ENCODE measurements at places on chromosomes 1 and 21.

- DNase-seq = no peak
Observed at GRCh38 chr21:46154955-46155513, 345 bp downstream of the FTCD start.

GRCh38 chr1:147560765-147561471, 19.6 kb downstream of the BCL9 start:
- DNase-seq = no peak

- no peak for DNase-seq
Observed at GRCh38 chr1:1130206-1131120, 14.6 kb upstream of the C1orf159 start.

DNA sequence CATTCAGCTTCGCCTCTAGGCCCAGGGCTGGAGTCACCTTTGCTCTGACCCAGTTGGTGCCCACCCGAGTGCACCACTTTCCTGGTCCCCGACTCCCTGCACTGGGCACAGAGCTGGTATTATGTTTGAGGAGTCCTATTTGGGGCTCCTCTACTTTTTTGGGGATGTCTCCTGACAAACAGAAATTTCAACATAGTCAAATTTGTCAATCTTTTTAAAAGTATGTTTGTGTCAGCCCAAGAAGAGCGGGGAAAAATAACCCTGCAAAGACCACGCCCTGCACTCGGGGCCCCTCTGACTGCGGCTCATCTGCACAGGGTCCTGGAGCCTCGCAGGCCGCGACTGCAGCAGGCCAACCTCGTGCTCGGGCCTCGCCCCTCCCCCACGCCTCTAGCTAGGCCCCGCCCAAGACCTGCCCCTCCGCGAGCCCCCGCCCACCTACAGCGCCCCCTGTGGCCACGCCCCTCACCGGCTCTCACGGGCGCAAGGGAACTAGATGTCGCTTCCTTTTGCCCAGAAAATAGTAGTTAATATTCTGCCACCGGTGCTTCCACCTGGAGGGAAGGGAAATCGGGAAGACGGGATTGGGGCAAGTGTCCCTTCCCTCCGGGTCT, 11.4 kb downstream of the FAM229A start:
- no peak for DNase-seq

DNA sequence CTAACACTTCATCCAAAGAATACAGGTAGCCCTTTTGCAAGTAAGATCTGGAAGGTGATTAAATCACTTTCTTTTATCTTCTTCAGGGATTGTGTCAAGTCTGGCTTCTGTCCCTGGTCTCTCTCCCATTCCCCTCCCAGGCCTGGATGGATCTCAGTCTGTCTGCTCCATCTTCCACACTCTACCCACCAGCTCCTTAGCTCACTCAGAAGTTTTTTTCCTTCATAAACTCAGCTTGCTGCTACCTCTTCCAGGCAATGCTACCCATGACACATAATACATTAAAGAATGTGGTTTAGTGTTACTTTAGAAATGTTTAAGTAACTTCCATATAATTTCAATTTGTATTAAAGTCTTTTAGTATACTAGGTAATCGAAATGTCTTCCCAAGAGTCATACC, 133.1 kb downstream of the AKT3 start:
- no peak for DNase-seq

DNA sequence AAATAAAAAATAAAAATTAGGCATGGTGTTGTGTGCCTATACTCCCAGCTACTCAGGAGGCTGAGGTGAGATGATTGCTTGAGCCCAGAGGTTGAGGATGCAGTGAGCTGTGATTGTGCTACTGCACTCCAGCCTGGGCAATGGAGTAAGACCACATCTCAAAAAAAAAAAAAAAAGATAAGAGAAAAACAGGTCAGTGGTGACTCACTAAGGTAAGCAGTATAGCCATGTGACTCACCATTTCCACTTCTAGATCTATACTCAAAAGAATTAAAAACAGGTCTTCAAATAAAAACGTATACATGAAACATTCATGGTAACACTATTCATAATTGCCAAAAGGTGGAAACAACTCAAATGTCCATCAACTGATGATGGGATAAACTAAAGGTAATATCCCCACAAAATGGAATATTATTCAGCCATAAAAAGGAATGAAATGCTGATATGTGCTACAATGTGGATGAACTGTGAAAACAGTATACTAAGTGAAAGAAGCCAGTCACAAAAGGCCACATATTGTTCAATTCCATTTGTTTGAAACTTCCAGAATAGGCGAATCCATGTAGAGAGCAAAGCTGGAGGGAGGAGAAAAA, 75.1 kb downstream of the ZNF281 start:
- DNase-seq = no peak

- DNase-seq = no peak
Observed at GRCh38 chr1:17966341-17966740, 141.3 kb upstream of the IGSF21 start.

GRCh38 chr1:51583532-51583931, 33.4 kb upstream of the OSBPL9 start:
- no peak for DNase-seq

DNA sequence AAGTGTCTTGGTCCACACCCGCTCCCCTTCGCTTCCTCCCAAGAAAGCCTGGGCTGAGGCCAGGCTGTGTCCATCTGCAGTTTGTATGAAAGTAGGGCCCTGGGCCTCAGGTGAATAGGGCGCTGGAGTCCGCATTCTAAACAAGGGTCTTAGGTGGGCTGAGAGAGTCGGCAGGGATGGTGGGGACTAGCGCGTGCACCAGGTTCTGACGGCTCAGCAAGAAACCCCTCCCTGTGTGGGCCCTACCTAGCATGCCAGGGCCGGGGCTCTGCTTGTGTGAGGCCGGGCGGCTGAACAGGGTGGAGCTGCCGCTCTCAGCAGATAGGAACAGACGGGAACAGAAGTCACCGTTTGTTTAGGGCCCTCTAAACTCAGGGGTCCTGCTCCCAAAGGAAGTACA, 1.7 kb downstream of the ACTRT2 start:
- no peak for DNase-seq

DNA sequence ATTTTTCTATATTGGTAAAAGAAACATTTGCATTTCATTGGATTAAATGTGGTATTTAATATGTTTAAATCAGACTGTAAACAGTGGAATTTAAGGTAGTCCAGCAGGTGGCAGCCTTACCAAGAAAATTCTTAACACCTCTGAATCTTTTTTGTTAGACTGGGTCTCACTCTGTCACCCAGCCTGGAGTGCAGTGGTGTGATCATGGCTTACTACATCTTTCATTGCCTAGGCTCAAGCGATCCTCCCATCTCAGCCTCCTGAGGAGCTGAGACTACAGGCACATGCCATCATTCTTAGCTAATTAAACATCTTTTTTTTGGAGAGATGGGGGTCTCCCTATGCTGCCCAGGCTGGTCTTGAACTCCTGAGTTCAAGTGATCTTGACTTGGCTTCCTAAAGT, 98.8 kb downstream of the RABGAP1L start:
- no peak for DNase-seq

GRCh38 chr1:29655145-29655544, 418.8 kb downstream of the PTPRU start:
- no peak for DNase-seq

- DNase-seq = no peak
Observed at GRCh38 chr1:25569597-25570396, 26.4 kb downstream of the LDLRAP1 start.

DNA sequence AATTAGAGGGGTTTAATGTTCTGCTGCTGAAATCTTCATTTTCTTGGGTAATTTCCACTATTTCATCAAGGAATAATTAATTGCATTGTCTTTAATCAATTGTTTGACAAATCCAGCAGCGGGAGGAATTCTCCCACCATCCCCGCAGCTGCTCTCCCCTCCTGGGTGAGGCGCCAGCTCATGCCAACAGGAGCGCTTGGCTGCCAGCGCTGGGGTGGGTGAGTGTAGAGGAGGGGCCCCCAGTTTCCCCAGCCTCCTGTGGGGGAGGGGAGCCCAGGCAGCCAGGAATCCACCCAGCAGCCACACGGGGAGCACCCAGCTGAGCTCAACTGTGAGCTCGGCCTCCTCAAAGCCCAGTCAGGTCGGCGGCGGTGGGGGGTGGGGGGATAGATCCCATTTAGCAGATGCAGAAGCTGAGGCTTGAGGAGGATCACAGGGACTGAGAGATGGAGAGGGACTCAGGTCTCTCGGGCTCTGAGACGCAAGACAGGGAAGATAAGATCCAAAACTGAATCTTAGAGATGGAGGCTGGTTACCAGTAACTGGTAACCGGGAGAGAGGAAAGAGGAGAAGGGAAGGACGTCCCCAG, 46.5 kb downstream of the FOXO6 start:
- no peak for DNase-seq

GRCh38 chr1:30778154-30778978, 20.8 kb upstream of the LAPTM5 start:
- no peak for DNase-seq

DNA sequence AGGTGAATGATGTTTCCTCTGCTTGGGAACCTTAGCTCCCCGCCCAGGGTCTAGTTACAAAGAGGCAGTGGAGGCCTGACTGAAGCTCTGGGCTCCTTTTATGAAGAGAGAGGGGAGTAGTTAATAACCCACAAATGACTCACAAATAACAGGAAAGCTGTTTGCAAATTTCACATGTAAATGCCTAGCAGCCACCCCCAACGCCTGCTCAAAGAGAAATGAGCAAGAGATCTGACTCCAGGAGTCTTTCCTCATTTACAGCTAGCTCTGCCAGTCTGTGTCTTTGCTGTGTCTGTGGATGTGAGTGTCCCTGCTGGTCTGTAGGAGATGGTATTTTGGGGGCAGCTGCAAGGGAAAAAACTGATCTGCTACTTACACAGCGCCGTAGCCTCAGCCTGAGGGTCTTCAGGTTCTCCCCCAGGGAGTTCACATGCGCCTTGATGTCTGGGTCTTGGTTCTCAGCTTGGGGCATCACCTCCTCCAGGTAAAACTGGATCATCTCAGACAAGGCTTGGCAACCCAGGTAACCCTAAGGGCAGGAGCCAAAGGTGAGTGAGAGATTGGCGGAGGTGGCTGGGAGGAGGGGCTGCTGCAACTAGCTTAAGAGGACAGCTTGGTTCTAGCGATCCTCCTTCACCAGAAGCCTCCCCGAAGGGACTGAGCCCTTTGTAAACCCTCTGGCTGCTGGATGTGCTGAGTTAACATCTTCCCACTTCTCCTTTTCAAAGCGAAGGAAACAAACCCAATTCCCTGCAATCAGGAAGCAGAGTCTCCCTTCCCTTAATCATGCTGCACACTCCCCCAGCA, at the start of gene IL19:
Gene IL19, plus strand, starts transcription at position 243 of the 807 bp plus-strand sequence. CDS start 65,890 bp downstream, outside the sequence.
- no peak for DNase-seq

- no peak for DNase-seq
Observed at GRCh38 chr1:16152481-16153087, 3.3 kb downstream of the EPHA2 start.

- no peak for DNase-seq
Observed at GRCh38 chr1:165067829-165068228, 288.7 kb downstream of the LMX1A start.

- DNase-seq = no peak
Observed at GRCh38 chr1:64864018-64864940, 102.1 kb downstream of the JAK1 start.

GRCh38 chr1:103859721-103860120, 110.0 kb downstream of the AMY1C start:
- DNase-seq = no peak

DNA sequence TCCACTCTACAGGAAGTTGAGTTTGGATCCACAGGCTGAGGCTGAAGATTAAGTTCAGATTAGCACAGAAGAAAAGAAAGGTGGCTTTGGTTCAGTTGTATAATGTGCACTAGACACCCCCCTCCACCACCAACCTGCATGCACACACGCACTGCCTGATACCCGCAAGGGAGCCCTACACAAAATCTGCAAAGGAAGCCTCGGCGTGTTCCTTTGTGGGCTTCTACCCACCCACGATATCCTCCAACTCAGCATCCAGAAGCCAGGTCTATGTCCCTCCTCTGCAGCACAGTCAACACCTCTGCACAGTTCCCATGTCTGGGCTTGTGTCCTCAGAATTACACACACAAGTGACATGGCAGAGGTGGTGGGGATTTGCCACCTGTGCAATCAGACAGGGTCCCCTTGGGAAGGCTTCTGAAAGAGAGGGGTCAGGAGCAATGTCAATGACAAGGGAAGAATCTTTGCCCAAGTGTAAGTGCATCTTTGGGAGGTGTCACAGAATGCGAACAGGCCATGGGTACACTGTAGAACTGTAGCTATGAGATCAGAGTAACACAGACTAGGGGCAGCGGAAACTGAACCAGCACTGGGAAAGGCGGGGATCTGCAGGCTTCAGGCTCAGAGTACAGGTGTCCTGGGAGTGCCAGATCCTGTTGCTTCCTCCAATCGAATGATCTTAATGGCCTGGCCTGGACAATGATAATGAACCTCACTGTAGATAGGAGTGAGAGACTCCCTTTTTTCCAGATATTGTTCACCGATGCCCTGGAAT, 148.6 kb upstream of the ETV3 start:
- DNase-seq = no peak

DNA sequence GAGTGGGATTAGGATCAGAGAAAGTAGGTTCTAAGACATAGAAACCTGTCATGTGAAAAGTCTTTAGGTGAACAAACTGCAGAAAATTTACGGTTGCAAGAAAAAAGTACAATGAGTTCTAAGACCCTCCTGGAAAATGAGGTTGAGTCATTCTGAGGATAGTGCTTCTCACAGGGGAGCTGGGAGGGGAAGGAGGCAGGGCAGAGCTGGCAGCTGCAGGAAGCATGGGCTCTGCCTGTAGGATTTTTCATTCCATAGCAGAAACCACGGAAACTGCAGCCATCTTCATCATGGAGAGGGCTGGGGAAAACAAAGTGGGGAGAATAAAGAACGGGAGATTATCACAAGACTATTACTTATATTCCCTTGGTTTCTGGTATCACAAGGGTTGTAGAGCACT, 25.8 kb upstream of the THEM4 start:
- DNase-seq = no peak

GRCh38 chr1:192559115-192560006, 16.2 kb upstream of the RGS1 start:
- peak; percentile 94 for DNase-seq

GRCh38 chr1:43878440-43878839, 55.2 kb upstream of the ARTN start:
- DNase-seq = no peak

- no peak for DNase-seq
Observed at GRCh38 chr1:76572229-76572628, 295.1 kb upstream of the ST6GALNAC5 start.

- no peak for DNase-seq
Observed at GRCh38 chr1:175000697-175001187, 995 bp downstream of the CACYBP start.

DNA sequence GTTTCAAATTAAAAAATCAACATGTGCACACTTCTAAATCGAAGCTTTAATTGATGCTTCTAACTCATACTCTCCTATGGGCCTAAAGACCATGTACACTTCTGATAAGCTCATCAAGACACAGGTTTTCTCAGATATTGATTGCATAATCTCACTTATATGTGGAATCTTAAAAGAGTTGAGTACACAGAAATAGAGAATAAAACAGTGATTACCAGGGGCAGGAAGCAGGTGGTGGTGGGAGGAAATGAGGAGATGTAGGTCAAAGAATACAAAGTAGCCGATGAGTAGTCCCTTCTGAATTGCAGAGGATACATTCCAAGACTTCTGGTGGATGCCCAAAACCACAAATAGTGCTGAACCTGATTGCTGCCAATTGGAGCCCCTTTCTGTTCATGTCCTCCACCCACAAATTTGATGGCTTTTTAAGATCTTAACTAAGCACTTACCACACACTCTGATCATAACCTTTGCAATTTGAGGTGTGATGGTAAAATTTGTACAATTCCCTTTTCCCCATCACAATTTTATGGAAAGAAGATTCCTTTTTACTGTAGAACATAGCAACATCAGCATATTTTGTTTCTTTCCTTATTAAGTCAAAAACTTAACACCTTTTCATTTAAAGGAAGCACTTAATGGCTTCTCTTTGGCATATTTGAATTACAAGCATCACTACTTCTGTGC, 3.3 kb upstream of the CD1B start:
- DNase-seq = no peak

GRCh38 chr1:104706631-104707147, 957.0 kb downstream of the AMY1C start:
- no peak for DNase-seq
